Dermis microvascular lymphatic vessel endothelial cell (primary cell): ENCODE measurements at places on chromosomes 1 and 21. TPM values are rescaled to one million over a fixed set of nuclear protein-coding genes. Genes with fewer than 3 reads are reported as not detected.
A peak's percentile ranks its signal among the peaks of the same experiment; 100 is the strongest.

- no peak for DNase-seq
These were observed 35.7 kb upstream of the EPS8L3 start for GRCh38 chr1:109799445-109799844.

- DNase-seq = no peak
These were observed 45.2 kb downstream of the H3-3A start for GRCh38 chr1:226107471-226108460.

Gene PDPN
- 70.3 and 118 TPM in 2 replicates for total RNA-seq

GRCh38 chr1:212067787-212068186, 32.2 kb downstream of the DTL start:
- peak; percentile 90 for DNase-seq

- DNase-seq = no peak
These were observed 347.2 kb upstream of the ADAMTS5 start for GRCh38 chr21:27314131-27314530.

DNA sequence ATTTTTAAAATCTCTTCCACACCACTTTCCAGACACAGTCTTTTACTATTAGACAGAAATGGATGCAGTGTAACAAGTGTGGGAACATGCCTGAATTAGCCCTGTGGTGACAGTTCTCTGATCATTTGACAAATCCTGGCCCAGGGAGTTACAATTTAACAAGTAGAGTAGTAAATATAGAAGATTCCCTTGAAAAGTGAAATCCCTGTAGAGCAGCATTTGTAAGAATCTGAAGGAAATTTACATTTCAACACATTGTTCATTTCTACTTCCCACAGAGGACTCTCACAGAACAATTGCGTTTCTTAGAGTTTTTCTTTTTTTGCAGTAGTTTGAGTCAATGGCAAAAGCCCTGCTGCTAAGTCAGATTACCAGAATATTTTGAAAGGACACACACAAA, 458.3 kb upstream of the BRINP3 start:
- no peak for DNase-seq

- no peak for DNase-seq
These were observed at the start of gene TMEM240 for GRCh38 chr1:1540090-1540817. Gene TMEM240 (minus strand): TSS chr1:1540624. CDS start chr1:1540346, 278 bp downstream.

- peak; percentile 49 for DNase-seq
These were observed 522 bp downstream of the RC3H1 start for GRCh38 chr1:174021591-174022079.

DNA sequence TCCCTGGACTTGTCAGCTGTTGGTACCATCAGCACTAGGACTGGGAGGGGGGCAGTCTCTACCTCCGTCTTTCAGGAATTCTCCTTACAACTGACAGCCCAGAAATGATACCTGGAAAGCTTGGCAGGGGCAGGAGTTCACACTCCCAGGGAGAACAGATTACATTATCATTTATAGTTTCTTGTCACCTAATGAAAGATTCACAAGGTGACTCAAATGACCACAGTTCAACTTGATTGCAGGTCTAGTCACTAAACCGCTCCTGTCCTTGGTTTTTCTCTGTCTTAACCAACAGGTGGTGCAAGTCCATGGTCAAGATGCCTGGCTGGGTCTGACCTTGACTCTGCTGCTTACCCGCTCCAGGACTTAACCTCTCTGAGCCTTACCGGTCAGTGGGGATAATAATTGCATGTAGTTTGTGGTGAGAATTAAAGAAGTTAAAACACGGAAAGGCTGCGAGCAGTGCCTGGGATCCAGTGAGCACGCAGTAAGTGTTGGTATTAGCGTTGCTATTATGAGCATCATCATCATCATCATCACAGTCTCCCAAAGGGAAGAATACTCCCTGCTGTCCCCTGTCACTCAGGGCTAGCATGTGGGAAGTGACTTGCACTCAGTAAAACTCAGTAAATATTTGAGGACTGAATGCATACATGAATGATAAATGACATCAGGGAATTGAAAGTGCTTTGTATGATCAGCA, 125.3 kb upstream of the CD34 start:
- no peak for DNase-seq

GRCh38 chr1:172402878-172403569, 17.5 kb upstream of the C1orf105 start:
- no peak for DNase-seq

- DNase-seq = no peak
These were observed 39.3 kb downstream of the MIS18A start for GRCh38 chr21:32239551-32239950.

Gene VWA1
- 6.9 and 7.7 TPM in 2 replicates for total RNA-seq

Gene OR2M3
- total RNA-seq = not detected in 2 replicates

GRCh38 chr1:6241887-6242740, 1.9 kb upstream of the HES3 start:
- DNase-seq = no peak

Gene VAV3
- 36.1 and 51.6 TPM in 2 replicates for total RNA-seq

DNA sequence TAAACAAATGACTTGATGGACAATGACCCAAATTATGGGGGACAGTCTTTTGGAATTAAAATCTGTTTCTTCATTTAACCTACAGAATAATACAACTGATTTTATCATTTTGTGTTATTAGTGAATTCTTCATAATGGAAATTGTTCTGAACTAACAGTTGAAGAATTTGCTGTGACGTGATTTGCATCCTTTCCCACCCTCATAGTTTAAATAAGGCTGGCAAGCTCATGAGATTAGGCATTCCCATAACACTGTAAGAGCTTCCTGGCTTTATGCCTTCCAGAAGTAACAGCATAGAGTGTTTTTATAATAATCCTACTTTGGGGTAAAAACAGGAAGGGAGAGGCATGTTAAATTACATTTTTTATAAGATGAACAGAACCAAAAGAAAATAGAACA, 95.7 kb downstream of the ATP6V1G3 start:
- peak; percentile 91 for DNase-seq

Gene BCAN
- not detected in 2 replicates for total RNA-seq

DNA sequence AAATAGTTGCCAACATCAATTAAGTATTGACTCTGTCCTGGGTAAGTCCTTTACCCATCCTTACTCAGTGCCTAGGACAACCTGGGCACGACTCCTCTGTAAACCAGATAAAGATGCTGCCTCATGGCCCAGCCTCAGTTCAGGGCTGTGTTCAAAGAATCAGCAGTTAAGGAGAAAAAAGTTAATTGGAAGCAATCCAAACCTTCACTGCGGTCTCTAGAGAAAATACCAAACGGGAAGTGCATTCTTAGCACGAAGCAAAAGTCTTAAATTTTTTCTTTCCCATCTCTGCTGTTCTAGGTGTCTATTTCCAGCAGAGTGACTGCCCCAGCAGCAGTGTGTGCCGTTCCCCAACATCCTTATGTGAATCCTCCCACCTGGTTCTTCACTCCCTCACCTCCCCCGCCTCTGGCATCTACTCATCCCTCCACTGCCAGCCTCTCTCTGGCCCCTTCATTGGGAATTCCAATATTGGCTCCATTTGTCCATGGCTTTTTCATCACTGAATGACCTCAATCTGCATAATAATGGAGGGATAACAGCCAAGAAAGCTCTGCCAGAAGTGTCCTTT, 23.2 kb downstream of the KANK4 start:
- no peak for DNase-seq

Gene WNT9A
- 0.64 and 0.76 TPM in 2 replicates for total RNA-seq

DNA sequence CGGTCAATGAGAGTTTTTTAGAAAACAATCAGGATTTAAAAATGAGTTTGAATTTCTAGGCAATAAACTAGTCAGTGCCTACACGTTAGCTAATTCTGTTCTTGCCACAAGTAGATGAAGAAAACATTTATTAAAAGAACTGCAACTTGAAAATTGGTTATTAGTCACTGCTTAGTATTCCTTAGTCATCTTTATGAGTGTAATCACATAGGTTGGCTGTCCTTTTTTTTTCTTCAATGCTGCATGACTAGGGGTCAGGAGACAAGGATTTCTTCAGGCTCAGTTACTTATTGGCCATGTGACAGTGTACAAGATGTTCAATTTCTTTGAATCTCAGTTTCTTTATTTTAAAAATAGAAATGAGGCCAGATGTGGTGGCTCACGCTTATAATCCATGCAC, 17.1 kb downstream of the SOAT1 start:
- no peak for DNase-seq

Gene SPRR2A
- total RNA-seq = not detected in 2 replicates

DNA sequence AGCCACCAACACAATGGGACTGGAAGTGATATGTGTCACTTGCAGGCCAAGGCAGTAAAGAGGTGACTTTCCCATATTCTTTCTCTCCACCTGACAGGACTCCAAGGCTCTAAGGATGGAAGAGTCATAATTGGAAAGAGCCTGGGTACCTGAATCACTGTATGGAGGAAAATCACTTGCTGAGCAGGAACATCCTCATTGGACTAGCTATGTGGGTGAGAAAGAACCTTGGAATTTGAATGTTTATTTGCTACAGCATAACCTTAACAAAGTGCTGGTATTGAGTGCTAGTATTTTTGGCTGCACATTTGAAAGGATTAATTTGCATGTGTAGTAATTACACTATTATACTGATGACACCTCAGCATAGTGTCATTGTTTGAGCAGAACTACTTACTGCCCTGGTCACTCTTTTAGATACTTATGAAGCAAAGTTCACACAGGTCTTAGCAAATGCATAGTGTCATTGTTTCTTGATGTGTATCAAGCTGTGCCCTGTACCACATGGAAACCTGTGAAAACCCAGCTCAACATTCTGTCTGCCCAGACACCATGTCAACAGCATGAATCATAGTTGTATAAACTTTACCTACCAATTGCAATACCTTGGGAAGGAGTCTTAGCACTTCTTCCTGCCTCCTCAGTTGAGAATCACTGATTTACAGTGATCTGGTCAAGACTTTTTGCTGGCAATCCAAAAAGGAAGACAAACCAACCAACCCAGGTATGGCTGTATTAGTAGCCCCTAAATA, 5.1 kb upstream of the S100A10 start:
- DNase-seq = no peak

Gene ALPL
- under 0.01 and 0.26 TPM in 2 replicates for total RNA-seq

- no peak for DNase-seq
These were observed 110.7 kb downstream of the RYR2 start for GRCh38 chr1:237152506-237153335.

DNA sequence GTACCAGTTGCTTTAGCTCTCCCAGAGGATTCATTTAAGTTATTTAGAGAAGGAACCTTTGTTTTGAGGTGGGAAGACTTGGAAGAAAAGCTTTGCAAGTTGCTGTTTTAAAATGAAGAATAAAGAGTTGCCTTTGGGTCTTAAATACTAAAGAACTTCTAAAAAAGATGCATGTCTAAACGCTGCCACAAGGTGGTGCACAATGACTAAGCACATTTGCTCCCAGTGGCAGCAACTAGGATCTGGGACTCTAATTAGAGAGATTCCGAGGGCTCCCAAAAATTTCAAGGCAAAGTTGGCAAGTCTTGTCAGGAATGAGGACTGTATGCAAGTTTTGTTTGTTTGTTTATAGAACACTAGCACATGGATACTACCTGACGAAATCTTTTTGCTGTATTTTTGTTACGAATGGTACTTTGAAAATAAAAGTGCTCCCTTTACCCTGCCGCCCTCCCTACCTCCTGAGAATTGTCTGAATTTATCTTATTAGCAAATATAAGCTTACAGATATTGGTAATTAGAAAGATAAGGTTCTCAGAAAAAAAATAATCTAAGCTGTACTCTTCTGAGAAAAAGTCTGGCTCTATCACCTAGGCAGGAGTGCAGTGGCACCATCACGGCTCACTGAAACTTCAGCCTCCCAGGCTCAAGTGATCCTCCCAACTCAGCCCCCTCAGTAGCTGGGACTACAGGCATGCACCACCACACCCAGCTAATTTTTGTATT, 121.8 kb downstream of the HFM1 start:
- peak; percentile 74 for DNase-seq

Gene CREG1
- 31.6 and 43.9 TPM in 2 replicates for total RNA-seq

Gene WNT2B
- 0.51 and 1.0 TPM in 2 replicates for total RNA-seq

- no peak for DNase-seq
These were observed 22.9 kb upstream of the LMO4 start for GRCh38 chr1:87305762-87306161.

GRCh38 chr1:169648709-169649108, 18.8 kb upstream of the SELP start:
- DNase-seq = no peak

DNA sequence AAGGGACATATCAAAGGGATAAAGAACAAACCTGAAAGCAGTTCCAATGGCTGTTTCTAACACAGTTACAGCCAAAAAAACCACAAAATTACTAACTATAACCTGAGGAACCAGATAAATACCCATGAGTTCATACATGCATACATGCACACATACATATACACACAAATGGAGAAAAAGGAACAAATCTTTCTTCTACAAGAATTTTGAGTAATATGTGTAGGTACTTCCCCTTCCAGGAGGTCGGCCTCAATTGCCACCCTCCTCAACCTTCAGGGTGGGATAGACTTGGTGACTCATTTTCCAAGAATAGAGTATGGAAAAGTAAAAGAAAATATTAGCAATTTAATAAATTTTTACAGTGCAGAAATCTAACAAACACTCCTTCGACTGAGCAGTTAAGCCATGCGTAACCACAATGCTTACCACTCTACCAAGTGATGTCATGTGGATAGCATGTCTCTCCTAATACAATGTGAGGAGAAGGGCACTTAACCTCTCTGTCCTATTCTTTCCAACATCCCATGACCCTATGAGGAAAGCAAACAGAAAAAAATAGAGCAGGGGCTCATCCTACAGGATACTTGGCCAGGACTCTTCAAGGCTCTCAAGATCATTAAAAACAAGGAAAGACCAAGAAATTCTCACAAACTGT, 243.0 kb upstream of the RUNX1 start:
- DNase-seq = no peak

Gene LCE1B
- total RNA-seq = not detected in 2 replicates
